Suppressor macrophage treated with lipopolysaccharide for 4 hours (primary cell): ENCODE measurements at places on chromosomes 7 and 10.

DNA sequence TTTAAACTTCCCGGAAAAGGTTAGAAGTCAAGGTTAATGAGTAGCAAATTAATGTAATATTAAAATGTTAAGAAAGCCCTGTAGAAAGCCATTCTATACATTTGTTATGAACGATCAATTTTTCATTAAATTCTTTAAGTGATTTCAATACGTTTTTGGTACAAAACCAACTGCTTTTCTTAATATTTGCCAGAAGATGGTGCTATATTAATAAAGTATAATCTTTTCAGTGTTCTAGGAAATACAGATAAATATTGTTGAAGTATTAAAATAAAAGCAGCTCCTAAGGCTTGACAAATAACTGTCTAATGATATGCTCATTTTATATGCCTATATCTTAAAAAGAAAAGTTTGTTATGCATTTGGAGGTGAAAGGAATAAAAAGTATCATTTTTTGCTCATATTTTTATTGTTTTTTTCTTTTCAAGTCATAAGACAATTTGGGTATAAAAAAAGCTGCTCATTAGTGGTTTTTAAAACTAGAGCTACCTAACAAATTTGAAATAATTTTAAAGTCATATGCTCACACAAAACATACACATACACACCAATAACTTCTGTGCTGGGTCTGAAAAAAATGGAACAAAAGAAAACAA, 130.3 kb upstream of the POT1 start:
- DNase-seq, result peak; percentile 32

- no peak for DNase-seq
Observed at GRCh38 chr7:158358926-158359645, 228.5 kb downstream of the PTPRN2 start.

GRCh38 chr10:5540080-5540479, 15.3 kb downstream of the CALML3 start:
- DNase-seq, result no peak

DNA sequence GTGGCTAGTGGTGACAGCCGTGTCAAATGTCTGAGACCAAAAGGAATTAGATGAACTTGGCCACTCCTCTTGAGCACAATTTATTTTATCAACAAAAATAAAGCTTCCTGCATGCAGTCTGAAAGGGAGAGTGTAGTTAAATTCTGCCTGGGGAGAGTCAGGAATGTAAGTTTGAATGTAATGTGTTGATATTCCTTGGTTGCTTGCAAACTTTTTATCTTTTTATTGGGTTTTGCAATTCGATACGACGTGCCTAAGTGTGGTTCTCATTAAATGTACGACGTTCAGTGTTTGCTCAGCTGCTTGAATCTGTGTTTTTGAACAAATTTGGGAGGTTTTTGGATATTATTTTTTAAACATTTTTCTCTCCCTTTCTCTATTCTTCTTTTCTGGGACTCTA, 839.9 kb downstream of the CCSER2 start:
- DNase-seq, result no peak

- peak; percentile 75 for DNase-seq
Observed at GRCh38 chr7:119270045-119270464, 1002.9 kb upstream of the KCND2 start.

- DNase-seq, result no peak
Observed at GRCh38 chr10:126065751-126066377, 169.5 kb downstream of the FANK1 start.

DNA sequence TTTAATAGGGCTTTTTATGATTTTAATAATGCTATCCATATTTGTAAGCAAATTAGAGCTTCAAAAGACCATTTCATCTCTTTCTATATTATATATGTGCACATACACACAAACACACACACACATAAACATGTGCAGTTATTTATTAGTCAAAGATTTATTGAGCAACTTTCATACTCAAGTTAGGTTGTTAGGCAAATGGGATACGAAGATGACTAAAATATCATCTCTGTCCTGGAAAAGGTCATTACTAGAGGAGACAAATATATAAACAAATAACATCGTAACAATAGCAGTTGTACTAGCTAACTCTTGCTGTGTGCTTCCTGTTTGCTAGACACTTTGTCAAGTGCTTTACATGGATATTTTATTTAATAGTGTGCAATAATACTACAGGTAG, 307.9 kb downstream of the SNX13 start:
- peak; percentile 37 for DNase-seq

GRCh38 chr10:27637601-27638000, 108.0 kb downstream of the MKX start:
- DNase-seq, result no peak

GRCh38 chr7:142890874-142891485, 5.4 kb upstream of the TRPV6 start:
- no peak for DNase-seq

GRCh38 chr7:21141476-21141875, 286.4 kb upstream of the SP4 start:
- DNase-seq, result no peak

GRCh38 chr10:67297637-67298181, 371.9 kb downstream of the LRRTM3 start:
- DNase-seq, result no peak

DNA sequence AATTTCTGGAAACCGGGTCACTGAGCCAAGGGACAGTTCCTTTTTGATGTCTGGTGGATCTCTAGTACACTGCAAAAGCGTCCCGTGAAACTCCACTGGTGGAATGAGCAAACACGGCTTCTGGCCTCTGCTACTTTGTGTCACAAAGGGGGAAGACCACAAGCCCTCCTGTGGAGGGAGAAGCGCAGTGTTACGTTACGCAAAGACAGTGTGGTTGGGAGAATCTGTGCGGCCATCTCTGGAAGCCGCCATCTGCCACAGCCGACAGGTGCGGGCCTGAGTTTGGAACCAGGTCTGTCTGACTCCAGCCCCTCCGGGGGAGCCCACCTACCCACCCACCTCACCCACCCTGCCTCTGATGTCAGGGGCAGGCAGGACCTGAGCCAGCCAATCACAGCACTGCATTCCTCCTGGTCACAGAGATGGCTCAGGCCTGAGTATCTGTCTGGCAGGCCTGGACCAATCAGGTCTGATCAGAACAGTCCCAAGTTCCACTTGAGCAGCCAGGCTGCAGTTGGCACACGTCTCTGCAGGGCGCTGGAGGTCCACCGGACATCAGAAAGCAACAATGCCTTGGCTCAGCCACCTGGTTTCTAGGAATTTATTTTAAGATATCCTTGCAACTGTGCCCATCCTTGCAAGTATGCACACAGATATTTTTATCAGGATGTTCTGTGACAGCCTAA, 3.0 kb upstream of the CYP2W1 start:
- DNase-seq, result no peak

GRCh38 chr10:132271458-132272230, 36.1 kb downstream of the STK32C start:
- no peak for DNase-seq

GRCh38 chr7:133491201-133491691, 238.4 kb downstream of the EXOC4 start:
- no peak for DNase-seq

DNA sequence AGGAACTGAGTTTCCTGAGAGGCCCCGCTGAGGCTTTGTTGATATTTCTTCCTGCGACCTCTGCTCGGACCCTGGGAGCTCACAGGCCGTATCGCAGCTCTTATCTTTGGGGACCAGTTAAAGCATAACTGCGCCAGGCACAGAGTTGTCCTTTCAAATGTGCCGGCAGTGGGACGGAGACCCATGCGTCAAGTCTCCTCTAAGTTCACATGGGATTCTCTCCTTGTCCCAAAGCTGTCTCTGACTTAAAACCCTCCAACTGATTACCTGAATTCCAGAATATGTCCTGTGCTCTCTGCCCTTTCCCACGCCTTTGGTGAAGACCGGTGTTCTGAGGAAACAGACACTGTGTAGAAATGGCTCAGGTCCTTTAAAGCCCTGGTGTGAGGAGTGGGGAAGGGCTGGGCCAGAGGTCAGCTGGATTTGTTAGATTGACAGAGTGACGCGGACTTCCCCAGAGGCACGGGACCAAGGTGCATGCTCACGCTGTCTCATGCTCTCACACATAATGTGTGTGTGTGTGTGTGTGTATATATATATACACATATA, 169.8 kb downstream of the EGFR start:
- DNase-seq, result no peak

- DNase-seq, result no peak
Observed at GRCh38 chr10:122782911-122783310, 62.7 kb downstream of the CUZD1 start.

DNA sequence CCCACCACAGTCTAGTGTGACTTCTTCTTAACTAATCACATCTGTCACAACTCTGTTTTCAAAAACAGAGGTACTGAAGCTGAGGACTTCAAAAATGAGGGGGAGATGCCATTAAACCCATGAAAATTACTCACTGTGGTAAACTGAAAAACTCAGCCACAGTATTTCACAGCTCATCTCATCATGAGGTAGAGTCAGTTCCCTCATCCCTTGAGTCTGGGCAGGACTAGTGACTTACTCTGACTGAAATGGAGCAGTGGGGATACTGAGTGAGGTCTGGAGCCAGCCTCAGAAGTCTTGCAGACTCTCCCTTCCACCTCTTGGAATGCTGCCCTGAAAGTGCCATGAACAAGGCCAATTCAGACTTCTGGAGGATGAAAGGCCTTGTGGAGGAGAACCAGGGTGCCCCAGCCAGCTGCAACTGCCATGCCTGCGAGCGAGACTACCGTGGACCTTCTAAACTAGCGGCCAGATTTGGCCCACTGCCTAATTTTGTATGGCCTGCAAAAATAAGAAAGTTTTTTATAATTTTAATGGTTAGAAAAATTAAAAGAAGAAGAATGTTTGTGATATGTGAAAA, 24.7 kb upstream of the ANKRD1 start:
- DNase-seq, result no peak

- DNase-seq, result no peak
Observed at GRCh38 chr7:44539669-44540506, 1.2 kb downstream of the NPC1L1 start.

DNA sequence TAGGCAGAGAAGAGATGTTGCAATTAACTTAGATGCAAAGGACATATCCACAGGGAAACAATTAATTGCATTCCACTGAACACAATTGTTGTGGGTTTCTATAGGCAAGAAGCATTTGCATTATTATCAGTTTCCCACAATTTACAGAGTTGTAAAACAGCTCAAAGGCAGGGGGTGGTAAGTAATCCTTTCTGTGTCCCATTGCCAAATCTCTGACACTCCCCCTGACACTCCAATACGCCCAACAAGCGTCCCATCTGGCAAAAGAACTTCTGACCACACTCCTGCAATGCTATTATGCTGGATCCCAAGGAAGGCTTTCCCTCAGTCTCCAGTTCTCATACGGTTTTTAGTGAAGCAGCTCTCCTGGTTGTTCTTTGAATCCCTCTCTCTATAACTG, 179.8 kb downstream of the CXCL12 start:
- DNase-seq, result no peak

DNA sequence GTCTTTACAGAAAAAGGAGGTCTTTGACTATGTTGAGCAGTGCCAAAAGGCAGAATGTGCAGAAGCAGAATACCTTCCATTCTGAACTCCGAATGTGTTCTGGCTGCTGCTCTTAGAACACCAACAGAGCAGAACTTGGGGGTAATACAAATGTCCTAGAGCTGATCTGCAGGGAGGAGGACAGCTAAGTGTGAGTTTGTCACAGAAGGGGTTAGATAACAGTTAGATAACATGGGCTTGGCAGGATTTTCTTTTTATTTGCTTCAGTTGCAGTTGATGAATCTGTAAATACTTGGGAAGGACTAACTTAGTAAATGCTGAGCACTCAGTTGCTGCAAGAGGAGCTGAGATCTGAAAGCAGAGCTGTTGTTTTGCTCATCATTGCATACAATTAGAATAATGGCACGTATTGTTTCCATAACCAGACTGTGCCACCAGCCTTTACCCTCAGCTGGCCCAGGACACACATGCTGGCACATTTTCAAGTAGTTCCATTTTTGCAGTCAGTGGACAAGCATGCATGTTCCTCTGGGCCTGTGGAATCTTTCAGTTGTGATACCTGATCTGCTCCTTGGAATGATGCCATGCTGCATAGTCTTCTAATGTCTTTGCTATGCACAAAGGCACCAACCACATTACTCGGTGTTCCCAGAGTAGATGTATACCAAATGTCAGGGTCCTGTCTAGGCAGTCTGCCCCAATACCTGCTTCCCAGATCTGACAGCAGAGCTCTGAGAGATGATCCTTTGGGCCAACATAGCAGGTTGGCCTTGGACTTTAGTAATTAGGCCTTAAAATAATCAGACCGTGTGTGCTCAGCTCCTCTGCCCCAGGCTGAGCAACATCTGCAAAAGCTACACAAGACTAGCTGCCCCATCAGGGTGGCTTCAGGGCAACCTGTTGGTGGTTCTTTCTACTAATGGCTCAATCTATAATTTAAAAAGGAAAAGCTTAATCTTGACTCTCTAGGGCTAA, 55.7 kb downstream of the GSDME start:
- DNase-seq, result no peak

- DNase-seq, result peak; percentile 54
Observed at GRCh38 chr7:13057462-13058200, 370.2 kb downstream of the ARL4A start.

GRCh38 chr10:28833313-28833712, 156.0 kb downstream of the BAMBI start:
- DNase-seq, result no peak

GRCh38 chr10:112583236-112583939, 136.4 kb downstream of the VTI1A start:
- DNase-seq, result no peak

- peak; percentile 53 for DNase-seq
Observed at GRCh38 chr7:5625938-5626337, 155.5 kb downstream of the RNF216 start.

GRCh38 chr7:122975341-122975740, 20.2 kb downstream of the TAS2R16 start:
- DNase-seq, result no peak

DNA sequence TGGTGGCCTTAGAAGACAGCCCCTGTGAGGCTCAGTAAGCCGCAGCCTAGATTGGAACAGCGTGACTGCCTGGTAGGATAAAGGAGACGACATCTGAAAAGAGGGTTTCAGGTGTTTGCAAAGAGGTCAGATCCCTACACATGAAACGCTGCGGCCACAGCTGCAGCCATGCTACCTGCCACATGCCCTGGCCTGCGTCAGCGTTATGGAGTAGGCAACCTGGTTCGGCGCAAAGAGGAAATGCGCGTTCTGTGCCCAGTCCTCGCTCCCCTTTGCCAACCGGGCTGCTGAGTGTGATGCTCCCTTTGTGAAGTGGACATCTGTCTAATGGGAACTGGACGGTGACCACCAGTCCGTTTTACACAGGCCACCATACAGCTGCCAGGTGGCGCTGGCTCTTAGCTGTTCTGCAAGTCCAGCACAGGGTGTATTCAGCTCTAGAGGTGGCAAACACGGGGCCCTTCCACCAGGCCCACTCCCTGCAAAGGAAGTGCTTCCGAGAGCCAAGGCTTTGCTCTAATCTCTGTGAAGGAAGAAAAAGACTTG, 160.3 kb downstream of the CELF2 start:
- no peak for DNase-seq

- no peak for DNase-seq
Observed at GRCh38 chr10:27099448-27099847, 846 bp downstream of the ANKRD26 start.

GRCh38 chr7:33918438-33919143, 13.3 kb downstream of the BMPER start:
- DNase-seq, result no peak

- no peak for DNase-seq
Observed at GRCh38 chr10:111954386-111954785, 229.2 kb downstream of the GPAM start.
